Stimulated activated effector memory CD8-positive, alpha-beta T cell treated with anti-CD3 and anti-CD28 coated beads, Interleukin-12 subunit alpha, Interleukin-12 subunit beta, amount 100 ng/mL, for 72 hours (primary cell): ENCODE measurements at places on chromosomes 5 and 9.

- DNase-seq, result no peak
These were observed 150.8 kb upstream of the GRHPR start for GRCh38 chr9:37271679-37272078.

DNA sequence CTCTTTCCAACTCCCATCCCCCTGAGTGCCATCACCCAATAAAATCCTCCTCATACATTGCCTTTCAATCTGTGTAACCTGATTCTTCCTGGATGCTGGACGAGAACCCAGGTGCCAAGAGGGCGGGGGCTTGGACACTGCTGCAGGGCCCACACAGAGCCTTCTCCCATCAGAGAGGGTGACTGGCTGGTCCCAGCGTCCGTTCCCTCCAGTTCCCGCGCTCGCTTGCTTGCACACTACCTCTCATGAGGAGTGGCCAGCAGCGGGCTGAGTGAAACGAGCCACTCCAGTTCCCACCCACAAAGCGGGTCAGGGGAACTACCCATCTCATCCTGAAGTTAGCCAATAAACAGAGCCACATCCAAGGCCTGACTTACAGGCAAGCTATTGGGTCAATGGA is 602.6 kb upstream of the ADAMTS16 start:
- DNase-seq, result no peak

- DNase-seq, result no peak
These were observed 373.3 kb downstream of the ARHGEF28 start for GRCh38 chr5:73999297-73999696.

- no peak for DNase-seq
These were observed 74.4 kb upstream of the EQTN start for GRCh38 chr9:27371382-27371781.

DNA sequence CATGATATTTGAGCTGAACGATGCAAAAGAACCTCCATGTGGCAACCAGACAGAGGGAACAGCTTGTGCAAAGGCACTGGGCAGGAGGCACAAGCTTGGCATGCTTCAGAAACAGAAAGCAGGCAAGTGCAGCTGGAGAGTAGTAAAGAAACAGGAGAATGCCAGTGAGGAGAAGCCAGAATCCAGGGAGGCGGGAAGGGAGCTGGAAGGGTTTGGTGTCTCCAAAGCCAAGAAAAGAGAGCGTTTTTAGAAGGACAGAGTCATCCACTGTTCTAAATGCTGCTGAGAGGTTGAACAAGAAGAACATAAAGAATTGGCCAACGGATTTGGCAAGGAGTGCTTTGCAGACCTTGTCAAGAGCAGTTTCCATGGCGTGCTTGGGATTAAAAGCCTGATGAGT is 124.7 kb downstream of the TLE1 start:
- DNase-seq, result no peak

GRCh38 chr9:24846248-24846912 is 300.7 kb upstream of the IZUMO3 start:
- no peak for DNase-seq

- DNase-seq, result no peak
These were observed 270.4 kb upstream of the TUT7 start for GRCh38 chr9:86624630-86625029.

GRCh38 chr9:38652044-38652443 is 31.6 kb upstream of the ANKRD18A start:
- DNase-seq, result no peak

- no peak for DNase-seq
These were observed 88.2 kb downstream of the FRMD3 start for GRCh38 chr9:83449983-83450382.

DNA sequence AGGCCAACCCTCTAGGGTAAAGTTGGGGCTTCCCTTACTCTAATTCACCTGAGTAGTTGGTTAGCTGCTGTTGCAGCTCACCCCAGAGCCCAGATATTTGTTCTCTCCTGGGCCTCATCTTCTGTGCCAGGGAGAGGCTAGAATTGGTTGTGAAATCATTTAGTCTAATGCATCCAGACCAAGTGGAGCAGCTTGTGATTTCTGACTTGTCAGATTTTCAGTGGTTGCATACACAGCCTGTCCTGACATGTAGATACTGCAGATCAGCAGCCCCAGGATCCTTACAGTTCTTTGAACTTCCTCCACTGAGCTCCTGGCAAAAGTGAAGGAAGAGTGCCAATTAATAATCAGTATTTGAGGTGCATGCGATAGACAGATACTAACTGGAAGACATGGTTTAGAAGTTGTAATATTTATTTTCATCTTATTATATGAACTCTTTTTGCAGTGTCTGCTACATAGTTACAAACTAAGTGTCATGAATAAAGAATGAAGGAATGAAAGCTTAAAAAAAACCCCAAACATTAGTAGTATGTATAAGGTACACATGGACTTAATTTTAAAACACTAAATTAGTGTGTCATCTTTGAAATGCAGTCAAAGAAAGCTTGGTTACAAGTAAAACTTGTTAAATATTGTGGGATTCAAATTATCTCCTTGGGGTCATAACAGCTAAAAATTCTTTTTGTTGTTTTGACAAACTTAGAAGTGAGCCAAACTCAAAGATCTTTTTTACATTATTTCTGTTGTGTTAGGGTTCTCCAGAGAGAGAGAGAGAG is 128.5 kb downstream of the VPS13A start:
- no peak for DNase-seq

DNA sequence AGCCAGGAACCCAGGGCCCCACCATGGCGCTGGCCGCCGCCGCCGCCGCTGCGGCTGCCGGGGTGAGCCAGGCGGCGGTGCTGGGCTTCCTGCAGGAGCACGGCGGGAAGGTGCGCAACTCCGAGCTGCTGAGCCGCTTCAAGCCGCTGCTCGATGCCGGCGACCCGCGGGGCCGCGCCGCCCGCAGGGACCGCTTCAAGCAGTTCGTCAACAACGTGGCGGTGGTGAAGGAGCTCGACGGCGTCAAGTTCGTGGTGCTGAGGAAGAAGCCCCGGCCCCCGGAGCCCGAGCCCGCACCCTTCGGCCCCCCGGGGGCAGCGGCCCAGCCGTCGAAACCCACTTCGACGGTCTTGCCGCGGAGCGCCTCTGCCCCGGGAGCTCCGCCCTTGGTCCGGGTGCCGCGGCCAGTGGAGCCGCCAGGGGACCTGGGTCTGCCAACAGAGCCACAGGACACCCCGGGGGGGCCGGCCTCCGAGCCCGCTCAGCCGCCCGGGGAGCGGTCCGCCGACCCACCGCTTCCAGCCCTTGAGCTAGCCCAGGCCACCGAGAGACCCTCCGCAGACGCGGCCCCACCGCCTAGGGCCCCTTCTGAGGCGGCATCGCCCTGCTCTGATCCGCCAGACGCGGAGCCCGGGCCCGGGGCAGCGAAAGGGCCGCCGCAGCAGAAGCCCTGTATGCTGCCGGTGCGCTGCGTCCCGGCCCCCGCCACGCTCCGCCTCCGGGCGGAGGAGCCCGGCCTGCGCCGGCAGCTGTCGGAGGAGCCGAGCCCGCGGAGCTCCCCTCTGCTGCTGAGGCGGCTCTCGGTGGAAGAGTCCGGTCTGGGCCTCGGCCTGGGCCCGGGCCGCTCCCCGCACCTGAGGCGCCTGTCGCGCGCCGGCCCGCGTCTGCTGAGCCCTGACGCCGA is 749 bp downstream of the SOWAHA start:
- DNase-seq, result peak; percentile 66

DNA sequence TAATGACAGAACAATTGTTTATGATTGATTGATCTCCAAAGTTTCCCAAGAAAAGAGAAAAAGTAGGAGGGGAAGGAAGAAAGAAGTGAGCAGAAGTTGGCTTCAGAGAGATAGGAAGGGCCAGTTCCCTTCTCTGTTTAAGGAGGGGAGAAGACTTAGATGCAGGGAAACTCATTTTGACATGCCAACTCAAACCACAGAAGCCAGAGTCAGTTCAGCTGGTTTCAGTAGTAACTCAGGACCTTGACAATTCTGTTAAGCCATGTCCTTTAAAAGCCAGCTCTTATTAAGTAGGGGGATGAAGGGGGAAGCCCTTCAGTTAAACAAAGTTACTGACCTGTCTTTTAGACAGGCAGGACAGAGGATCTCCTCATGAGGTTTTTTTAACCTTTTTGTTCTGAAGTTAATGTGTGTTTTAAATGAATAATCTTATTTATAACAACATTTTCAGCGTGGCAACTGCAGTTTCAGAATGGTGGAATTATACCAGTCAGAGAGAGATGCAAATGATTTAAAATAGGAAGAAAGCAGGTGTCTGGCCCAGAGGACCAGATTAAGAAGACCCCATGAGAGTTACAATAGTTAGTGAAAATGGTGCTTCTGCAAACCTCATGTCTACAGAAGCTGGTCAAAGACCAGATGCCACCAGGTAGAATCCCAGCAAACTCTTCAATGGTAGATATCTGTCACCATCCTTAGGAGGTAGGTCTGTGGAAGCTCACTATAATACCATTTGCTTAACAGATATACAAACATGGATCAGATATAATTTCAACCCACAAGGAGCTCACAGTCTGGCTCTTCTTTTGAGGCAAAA is 29.3 kb upstream of the ABL1 start:
- DNase-seq, result no peak

DNA sequence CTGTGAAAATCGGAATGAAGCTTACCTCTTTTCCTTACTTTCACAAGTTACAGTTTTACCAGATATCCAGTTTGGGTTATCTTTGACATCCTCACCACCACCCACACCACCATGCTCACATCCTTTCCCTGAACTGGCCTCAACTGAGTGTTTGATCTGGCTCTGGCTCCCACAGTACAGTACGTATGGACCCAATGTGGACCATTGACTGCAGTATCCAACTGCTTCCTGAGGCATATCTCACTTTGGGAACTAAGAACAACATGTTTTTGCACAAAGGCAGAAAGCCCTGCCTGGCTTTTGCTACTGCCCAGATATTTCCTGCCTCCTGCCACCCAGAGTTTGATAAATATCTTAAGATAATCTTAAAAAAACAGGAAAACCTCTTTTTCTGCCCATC is 1232.0 kb upstream of the CDH18 start:
- no peak for DNase-seq

DNA sequence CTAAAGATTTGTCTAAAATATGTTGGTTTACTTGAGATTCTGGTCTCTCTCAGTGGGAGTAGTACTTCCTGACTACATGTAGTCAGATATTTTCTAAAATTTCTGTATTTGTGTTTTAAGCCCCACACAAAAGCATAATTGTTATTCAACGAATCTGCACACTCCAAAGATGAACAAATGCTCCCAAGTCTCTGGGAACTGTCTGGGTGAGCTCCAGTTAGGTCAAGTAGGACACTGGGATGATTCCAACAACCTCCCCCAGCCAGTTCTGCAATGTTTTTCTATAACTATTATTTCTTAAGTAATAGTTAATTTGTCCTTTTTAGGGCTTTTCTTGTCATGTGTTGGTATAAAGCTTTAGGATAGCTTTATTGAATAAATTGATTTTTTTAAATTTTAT is 174.6 kb downstream of the FAM174A start:
- DNase-seq, result no peak

GRCh38 chr5:142422429-142422828 is 97.6 kb upstream of the SPRY4 start:
- DNase-seq, result no peak

GRCh38 chr9:122172131-122172530 is 12.4 kb downstream of the MORN5 start:
- no peak for DNase-seq

- no peak for DNase-seq
These were observed 62.7 kb downstream of the SLC1A3 start for GRCh38 chr5:36669015-36669651.

DNA sequence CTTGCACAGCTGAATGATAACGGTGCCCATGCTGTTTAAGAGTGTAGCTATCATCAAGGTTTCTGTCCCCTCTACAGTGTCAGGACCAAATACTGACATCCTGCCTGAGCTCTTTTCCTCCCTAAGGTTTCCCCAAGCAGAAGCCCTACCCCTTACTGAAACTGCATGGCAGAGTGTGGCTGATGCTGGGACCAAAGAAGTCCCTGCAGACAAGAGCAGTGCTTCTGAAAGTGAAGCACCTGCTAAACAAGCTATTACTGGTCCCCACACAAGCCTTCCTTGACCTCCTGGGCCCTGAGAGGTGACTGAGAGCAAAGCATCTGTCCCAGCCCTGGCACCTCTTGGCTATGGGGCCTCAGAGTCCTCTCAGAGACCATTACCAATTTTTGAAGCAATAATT is 56.1 kb downstream of the CFAP90 start:
- DNase-seq, result no peak

DNA sequence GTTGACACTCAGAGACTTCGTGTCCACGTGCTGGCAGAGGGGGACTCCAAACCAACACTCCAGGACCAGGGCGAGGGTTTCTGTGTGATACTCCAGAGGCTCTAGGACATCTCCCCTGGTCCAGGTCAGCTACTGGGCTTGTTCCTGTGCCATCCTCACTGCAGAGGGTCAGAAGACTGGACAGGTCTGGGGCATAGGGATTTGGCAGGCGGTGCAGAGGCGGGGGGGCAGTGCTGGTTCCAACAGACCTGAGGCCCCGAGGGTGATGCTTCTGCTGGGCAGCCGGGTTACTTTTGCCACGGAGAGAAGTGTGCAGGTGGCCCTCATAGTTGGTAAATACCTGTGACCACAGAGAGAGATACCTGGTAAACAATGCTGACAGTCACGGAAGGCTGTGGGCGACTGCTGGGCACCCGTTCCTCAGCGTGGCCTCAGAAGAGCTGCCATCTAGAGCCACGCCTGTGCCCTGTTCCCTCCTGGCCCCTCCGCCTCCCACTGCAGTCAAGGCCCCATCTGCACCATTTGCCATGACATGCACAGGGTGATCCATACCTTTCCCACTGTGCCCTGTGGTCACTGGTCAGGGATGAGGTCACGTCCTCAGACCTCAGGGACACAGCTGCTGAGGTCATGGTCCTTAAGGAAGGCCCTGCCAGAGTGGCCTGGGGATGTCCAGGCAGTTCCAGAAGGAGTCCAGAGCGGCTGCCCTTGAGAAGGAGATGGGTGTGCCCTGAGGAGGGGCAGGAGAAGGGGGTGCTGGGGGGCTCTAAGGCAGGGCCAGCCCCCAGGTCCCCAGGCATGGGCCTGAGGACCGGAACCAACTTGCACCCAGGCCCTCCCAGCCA is 30.0 kb downstream of the TRIP13 start:
- no peak for DNase-seq

GRCh38 chr5:158951436-158952247 is 148.1 kb downstream of the EBF1 start:
- no peak for DNase-seq

GRCh38 chr9:35611230-35611797 is 6.3 kb downstream of the TESK1 start:
- peak; percentile 39 for DNase-seq

GRCh38 chr9:118482306-118482705 is 778.1 kb downstream of the TLR4 start:
- no peak for DNase-seq

DNA sequence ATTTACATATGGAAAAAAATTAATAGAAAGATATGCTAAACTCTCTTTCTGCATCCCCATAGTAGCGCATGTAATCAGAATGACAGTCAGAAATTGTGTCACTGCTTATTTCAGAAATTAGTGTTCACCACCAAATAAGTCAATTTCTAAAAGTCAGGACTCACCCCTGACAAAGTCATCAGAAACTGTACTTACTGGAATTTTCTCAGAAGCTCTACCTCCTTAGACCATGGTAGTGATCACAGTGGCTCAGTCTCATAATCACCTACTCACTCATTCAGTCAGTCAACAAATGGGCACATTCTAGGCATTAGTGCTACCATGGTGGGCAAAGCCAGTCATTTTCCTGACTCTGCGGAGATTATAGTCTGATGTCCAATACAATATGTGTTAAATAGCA is 22.0 kb downstream of the THBS4 start:
- DNase-seq, result no peak
